BJ (cell line): ENCODE measurements at places on chromosomes 4 and X. TPM values are rescaled to one million over a fixed set of nuclear protein-coding genes. Genes with fewer than 3 reads are reported as not detected.
A peak's percentile ranks its signal among the peaks of the same experiment; 100 is the strongest.

DNA sequence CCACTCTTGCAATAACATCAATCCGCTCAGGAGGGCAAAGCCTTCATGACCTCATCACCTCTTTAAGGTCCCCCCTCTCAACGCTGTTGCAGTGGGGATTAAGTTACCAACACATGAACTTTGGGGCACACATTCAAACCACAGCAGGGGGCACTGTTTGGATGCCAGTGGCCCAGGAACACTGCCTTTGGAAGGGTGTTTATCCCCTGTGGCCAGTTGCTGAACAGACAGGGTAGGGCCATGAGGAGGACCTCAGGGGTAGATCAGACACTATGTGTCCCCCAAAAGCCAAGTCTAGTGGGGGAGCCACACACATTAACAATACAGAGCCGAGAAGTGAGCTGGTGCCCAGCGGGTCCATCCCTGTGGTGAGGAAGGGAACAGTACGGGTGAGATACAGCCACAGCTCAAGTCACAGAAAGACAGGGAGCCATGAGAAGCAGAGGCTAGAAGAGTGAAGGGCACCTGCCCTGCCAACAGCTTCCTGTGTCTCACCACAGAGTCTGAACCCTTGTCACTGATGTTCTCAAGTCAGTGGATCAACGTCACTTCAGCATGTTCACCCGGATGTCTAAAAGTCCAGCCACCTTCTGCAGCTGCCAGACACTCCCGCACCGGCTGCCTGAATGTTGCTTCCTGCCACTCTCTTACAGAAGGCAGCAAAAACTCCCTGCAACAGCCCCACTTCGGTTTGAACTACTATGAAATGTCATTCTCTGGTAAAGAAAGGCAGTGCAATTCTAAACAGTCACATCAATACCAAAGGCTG is 19.9 kb upstream of the MXD4 start:
- DNase-seq: no peak

DNA sequence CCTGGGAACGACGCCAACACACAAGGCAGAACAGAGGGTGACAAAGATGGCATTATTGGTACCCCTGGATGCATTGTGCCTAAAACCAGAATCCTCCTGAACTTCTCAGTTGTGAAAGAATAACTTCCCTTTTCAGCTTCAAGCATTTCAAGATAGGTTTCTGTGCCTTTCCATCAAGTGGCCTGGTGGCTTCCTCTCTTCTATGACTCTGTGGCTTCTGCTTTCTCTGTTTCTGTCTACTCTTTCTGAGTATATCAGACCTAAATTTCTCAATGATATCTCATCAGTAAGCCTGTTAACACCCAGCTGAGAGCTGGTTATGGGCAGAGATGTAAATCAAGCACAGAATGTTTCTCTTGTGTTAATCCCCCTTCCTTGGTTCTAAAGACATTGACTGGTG is 21.4 kb upstream of the FAM9B start:
- no peak for DNase-seq

- no peak for DNase-seq
Measured at GRCh38 chr4:153090181-153090580, 114.1 kb upstream of the TRIM2 start.

DNA sequence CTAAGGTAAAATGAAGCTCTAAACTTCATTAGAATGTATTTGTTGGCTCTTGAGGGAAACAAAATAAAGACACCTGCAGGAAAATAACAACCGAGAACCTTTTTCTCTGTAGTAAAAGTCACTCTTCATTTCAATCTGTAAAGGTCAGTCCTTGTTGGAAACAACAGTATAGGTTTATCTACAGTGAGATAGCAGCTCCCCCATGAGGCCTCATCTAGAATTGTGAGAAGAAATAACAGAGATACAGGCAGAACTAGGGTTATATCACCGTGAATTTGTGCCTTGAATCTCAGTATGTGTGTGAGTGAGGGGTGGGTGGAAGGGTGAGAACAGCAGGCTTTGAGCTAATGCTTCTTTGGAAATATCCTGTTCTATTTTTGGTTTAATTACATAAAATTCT is 107.8 kb upstream of the FMR1 start:
- DNase-seq: no peak

GRCh38 chrX:53128097-53128749 is 34.3 kb downstream of the KANTR start:
- peak; percentile 31 for DNase-seq

- DNase-seq: no peak
Measured at GRCh38 chrX:13770013-13770535, 35.5 kb downstream of the OFD1 start.

DNA sequence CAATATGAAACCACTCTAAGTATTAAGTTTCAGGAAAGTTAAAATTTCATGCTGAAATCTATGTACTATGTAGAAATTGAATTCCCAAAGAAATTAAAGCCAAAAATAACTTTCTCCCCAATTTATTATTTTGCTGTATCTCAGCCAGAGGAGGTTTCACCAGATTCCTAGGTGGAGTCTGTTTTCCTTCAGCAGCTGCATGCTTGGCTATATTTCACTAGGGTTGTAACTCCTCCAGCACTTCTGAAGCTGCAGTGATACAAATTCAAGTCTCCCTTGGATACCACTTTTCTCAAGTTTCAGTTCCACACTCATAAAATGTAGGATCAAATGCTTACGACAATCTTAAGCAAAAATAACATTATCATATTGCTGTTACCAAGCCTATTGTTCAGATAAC is 41.2 kb upstream of the ZC4H2 start:
- no peak for DNase-seq

GRCh38 chr4:32207456-32207855 is 1487.3 kb downstream of the PCDH7 start:
- no peak for DNase-seq

The LPAR4 gene
- 0.05 and 0.07 TPM in 2 replicates for polyA plus RNA-seq

The CXCL3 gene
- 0.18 and 0.47 TPM in 2 replicates for polyA plus RNA-seq

The VGLL1 gene
- polyA plus RNA-seq: not detected in 2 replicates

The LRBA gene
- polyA plus RNA-seq: 8.2 and 11.0 TPM in 2 replicates

The XKRX gene
- polyA plus RNA-seq: 0.02 TPM in 1 of 2 replicates, not detected in the other

The C1QTNF7 gene
- 0.01 and 0.06 TPM in 2 replicates for polyA plus RNA-seq

The TCEAL3 gene
- polyA plus RNA-seq: 20.4 and 35.2 TPM in 2 replicates

The DAPP1 gene
- not detected in 2 replicates for polyA plus RNA-seq

The YIPF7 gene
- not detected in 2 replicates for polyA plus RNA-seq
